NCI-H1436 treated with DMSO at 0.1 percent for 48 hours (cell line): ENCODE measurements at places on chromosomes 3 and 15.

DNA sequence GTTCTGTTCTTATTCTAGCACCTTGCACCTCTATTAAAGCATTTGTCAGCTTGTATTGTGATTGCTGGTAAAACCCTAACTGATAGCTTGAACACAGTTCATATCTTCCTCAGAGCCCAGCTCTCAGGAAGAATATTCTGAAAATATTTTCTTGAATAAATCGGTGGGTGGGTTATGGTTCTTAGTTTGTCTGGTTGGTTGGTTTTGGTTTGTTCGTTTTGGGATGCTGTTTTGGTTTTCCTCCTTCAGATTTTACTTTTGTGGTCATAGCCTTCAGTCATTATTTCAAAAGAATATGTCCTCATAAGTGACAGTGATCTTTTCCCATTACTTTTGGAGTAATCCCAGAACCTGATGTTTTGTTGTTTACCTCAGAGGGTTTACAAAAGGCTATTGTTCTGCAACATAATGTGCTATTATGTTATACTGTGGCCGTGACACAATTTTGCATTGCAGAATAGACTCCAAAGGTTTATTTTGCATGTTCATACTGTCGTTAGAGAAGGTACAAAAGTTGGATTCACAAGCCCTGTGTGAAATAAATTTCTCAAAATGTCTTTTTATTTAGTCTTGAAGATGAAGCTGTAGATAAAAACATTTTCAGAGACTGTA lies 2.7 kb upstream of the TMEM87A start:
- no peak for DNase-seq

GRCh38 chr3:108018552-108018951 lies 72.3 kb downstream of the CD47 start:
- DNase-seq: no peak

GRCh38 chr3:29889215-29889614 lies 608.3 kb downstream of the RBMS3 start:
- DNase-seq: no peak

- DNase-seq: no peak
Measured at GRCh38 chr15:92361321-92362000, 32.2 kb upstream of the ST8SIA2 start.
